ENCODE measurements at places on chromosomes 3 and 15.

DNA sequence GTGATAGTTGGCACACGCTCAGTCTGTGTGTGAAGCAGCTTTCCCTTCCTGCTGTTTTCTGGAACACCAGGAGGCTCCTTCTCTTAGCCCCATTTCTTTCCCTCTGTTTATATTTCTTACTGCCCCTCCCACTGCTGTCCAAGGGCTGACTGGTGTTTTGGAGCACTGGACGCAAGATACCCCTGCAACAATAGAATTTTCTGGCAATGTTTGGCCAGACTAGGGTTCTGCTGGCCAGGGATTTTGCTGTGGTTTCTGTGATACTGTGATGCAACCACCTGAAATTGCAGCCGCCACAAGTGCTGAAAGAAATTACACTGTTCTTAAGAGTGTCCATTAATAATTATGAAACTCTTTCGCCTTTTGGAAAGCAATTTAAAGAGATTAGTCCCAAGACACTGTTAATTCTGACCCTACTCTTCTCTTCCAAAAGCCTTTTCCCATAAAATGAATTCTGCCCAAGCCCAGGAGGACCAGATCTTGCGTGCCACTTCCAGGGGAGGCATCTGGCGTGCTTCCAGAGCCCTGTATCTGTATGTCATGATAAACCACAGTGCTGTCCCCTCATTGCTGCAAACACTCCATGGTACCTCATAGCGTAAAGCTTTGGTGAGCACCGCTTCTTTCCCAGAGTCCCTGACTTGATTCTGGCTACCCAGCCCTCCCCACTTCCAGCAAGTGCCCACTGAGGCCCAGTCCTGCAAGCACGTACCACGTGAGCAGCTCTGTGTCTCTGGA is 159.4 kb upstream of the CHRM5 start:
- DNase-seq = no peak

- no peak for DNase-seq
Observed at GRCh38 chr15:54722342-54722986, 474.3 kb downstream of the RSL24D1 start.

DNA sequence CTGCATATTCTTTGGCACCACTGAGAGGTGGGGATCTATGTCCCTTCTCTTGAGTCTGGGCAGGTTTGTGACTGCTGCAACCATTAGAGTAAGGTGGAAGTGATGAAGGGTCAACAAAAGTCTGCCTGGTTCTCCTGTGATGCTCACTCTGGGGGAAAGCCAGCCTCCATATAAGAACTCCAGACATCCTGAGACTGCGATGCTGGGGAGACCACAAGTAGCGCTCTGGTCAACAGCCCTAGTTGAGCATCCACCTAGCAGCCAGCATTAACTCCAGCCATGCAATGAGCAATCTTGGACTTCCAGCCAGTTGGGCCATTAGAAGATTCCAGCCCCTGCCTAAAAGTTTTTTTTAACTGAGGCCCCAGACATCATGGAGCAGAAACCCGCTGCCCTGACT is 62.8 kb downstream of the SCN11A start:
- no peak for DNase-seq

GRCh38 chr3:30989276-30990030 is 95.0 kb upstream of the GADL1 start:
- DNase-seq = no peak

- DNase-seq = no peak
Observed at GRCh38 chr15:36958606-36959005, 141.7 kb downstream of the MEIS2 start.

DNA sequence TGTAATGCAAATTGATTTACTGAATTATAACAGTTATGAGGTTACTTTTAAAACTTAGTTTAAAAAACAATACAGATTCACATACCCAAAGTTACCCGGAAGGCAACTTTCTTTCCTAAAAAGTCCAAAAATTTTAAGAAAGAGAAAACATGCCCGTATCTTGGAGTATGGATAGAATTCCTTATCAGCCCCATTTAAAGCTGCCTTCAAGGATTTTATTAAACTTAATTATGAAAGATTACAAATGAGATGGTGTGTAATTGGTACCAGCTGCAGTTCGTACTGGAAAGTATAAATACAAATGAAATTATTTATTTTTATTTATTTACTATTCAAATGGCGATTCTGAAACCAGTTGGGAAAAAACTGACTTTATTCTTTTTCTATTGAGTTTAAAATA is 39.4 kb downstream of the SATB1 start:
- DNase-seq = no peak

DNA sequence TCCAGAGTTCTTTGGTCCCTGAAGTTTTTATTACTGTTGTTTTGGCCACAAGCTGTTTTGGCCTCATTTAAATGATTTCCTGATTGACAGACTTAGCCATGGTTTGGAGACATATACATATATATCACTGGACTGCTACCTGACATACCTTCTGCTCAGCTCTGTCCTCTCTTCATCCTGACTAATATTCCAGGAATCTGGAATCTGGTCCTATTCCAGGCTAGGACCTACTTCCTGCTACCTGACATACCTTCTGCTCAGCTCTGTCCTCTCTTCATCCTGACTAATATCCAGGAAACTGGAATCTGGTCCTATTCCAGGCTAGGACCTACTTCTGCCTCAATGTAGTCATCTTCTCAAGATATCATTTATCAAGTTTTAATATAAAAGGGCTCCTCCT is 724.4 kb upstream of the ROBO1 start:
- DNase-seq = no peak

DNA sequence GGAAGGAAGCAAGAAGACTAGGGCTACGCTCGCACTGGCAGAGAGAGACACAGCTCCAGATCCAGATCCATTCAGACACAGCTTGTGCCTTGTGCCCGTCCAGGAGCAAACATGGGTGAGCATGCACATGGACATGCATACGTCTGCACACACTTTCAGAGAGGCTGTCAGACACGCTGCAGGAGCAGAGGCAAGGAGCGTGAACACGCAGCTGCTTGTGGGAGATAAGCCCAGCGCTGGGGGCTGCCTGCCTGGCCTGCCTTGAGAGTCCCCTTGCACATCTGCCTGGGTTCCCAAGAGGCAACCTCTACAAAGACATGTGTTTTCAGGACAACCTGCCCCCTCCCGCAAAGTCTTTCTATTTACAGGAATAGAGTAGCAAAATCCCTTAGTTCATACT is 13.6 kb upstream of the BAHD1 start:
- no peak for DNase-seq
